Activated CD4-positive, alpha-beta T cell treated with anti-CD3 and anti-CD28 coated beads for 48 hours (primary cell): ENCODE measurements at places on chromosomes 13 and 19.

GRCh38 chr13:23767838-23768237 is 121.4 kb downstream of the MIPEP start:
- DNase-seq = no peak

DNA sequence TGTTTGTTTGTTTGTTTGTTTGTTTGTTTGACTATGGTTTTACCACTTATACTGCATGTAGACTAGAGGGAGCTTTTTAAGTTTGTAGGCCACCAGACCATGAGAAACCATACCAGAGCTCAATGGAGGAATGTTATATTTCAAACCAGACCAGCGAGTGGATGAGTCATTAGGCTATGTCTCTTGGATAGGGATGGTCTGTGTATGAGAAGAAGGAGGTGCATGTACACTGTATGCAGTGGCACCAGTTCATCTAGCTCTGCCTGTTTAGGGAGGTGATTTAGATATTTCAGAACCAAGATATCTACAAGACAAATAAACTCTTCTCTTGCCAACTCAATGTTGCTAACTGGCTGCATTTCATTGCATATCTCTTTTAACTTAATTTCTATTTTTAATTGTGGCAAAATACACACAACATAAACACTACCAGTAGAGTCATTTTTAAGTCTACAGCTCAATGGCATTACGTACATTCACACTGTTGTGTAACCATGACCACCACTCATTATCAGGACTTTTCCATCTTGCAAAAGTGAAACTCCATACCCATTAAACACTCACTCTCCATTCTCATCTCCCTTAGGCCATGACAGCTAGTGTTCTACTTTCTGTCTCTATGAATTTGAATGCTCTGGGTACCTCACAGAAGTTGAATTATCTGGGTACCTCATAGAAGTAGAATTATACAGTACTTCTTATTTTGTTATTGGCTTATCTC is 29.2 kb downstream of the SYDE1 start:
- DNase-seq = no peak

- DNase-seq = no peak
These were observed 4.9 kb downstream of the AP2A1 start for GRCh38 chr19:49771674-49772139.

DNA sequence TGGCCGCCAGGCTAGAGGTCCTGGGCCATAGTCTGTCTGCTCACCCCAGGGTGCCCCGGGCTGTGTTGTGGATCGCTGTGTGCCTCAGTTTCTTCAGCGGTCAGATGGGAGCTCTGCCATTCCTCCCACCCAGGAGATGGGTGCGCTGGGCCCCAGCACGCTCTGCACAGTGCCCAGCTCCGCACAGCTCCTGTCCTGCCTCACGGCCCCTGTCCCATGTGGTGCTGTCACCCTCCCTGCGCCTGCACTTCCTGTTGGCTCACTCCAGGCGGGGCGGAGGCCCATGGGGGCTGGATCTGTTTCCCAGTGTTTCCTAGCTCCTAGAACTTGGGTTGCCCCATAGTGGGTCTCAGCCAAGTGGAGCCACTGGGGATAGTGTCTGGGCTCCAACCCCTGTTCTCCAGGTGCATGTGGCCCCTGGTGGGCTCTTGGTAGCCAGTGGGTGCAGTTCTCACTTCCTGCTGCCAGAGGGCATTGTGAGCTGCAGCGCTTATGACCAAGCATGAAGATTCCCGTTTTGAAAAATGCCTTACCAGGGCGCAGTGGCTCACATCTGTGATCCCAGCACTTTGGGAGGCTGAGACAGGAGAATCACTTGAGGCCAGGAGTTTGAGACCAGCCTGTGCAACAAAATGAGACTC is 69.8 kb downstream of the KDM4B start:
- DNase-seq = peak; percentile 27

GRCh38 chr19:17527326-17527725 is 15.9 kb downstream of the PGLS start:
- DNase-seq = no peak

DNA sequence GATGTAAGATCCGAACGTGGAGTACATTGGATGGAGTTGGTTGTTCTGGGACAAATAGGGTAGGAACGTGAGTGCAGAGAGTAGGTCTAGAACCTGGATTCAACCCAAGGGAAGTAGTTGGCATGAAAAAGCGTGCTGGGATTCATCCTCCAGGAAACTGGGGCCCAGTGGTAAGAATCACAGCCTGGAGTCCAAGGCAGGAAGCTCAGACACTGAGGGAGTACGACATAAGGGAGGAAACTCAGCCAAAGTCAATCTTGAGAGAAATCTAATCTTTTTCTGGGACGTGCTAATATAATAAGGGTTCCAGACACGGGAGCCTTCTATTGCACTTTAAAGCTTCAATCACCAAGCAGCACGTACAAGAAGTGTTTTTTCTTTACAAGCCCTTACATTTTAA is 46.4 kb downstream of the DLEU7 start:
- no peak for DNase-seq

- DNase-seq = no peak
These were observed 386.5 kb upstream of the SPRY2 start for GRCh38 chr13:80727321-80727975.

DNA sequence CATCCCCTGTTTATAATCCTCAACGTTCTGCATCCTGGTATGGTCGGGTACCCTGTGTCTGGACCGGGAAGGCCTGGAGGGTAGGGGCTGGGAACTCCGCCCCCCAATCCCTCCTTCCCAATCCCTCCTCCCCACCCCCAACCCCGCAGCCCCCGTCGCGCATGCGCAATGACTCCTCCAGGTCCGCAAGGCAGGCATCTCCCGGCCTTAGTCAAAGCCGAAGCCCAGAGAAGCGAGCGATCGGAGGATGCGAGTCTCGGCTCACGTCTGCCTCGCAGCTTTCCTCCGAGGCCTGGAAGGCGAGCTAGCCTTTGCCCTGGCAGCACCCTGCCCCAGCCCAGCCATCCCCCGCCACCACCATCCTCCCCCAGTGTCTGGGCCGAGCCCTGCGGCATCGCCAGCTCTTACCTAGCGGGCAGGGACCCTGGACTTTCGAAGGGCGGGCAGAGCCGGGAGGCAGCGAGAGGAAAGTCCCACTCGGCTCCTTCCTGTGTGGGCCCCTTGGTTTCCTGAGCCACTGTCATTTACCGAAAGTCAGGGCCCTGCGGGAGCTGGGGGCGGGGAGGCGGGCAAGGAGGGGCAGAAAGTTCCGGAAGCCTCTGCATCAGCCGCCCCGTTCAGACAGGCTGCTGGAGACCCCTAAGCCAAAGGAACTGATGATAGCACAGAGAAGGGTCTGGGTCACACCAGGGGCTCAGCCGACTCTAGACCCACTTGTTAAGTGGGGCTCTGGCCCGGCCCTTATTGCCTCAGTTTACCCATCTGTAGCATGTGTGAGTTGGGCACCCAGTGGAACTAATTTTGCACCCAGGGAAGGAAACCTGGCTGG is at the start of gene JAK3:
JAK3 (minus strand) TSS at position 445 of the 829 bp plus-strand sequence. CDS start 3,565 bp downstream, outside the sequence.
- peak; percentile 94 for DNase-seq

DNA sequence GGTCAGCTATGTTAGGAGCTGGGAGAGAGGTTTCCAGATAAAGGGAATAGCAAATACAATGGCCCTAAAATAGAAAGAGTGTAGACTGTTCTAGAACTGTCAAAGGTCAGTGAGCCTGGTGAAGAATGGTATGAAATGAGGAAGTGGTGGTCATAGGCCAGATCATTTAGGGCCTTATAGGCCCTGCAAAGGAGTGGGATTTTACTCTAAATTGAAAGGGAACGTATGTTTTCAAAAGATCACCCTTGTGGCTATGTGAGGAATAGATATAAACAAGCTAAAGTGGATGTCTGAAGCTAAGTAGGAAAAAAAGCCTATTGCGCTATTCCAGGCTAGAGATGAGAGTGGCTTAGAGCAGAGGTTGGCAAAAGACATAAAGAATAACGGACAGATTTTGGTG is 70.7 kb upstream of the TDRD3 start:
- no peak for DNase-seq

GRCh38 chr19:34118879-34119748 is 53.2 kb upstream of the LSM14A start:
- DNase-seq = no peak

- DNase-seq = no peak
These were observed 4.9 kb upstream of the ZBTB7A start for GRCh38 chr19:4071610-4072009.

DNA sequence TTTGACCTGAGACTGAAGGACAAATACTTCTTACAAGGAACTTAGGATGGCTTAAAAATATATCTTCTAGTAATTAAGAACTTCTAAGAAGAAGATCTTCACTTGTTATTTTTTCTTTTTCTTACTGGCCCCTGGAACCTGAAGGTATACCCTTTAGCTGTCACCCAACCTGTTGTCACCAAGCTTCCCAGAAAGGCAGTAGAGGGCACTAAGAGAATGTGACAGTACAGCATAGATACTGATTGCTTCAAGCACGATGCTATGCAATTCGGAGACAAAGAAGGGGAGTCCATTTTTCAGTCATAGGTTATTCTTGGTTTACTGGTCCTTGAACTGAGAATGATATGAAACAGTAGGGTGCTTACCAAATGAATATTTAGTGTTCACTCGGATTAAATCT is 208.3 kb upstream of the PCDH9 start:
- no peak for DNase-seq

GRCh38 chr13:94864474-94864873 is 152.1 kb upstream of the SOX21 start:
- no peak for DNase-seq

- peak; percentile 91 for DNase-seq
These were observed 10.3 kb upstream of the GARIN5A start for GRCh38 chr19:50486823-50487515.

GRCh38 chr13:37878496-37878895 is 8.9 kb upstream of the TRPC4 start:
- DNase-seq = no peak

GRCh38 chr13:30910676-30911075 is 4.6 kb downstream of the MEDAG start:
- DNase-seq = no peak

- DNase-seq = peak; percentile 44
These were observed 7.7 kb upstream of the CIRBP start for GRCh38 chr19:1261538-1261797.

DNA sequence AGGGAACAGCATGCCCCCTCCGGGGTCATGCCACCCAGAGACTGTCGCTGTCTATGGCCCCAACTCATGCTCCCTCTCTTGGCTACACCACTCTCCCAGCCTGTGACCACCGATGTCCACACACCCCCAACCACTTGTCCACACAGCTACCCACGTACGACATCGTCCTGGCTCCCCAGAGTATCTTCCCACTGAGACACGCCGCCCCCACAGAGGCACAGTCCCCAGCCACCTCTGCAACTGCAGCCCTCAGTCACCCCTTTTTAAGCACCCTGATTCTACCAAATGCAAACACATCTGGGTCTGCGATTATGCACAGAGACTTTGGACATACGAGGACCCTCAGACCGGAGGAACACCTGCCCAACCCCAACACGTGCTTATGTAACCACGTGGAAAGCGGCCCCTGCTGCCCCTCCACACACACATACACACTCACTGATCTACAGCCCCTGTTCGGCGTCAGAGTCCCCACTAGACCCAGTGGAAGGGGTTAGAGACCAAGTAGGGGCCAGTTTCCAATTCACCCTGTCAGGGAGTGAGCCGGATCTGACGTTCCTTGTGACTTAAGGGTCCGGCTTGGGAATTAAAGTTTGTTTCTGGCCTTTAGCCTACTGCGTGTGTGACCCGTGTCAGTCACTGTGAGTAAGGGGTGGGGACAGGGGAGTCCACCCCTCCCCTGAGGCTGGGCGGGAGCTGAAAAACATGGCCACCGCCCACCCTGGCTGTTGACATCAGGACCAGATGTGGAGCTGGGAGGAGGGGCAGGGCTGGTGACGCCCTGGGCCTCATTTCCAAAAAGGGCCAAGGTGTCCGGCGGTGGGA is 11.9 kb upstream of the AXL start:
- DNase-seq = no peak

GRCh38 chr13:42880056-42880605 is 98.7 kb downstream of the FAM216B start:
- no peak for DNase-seq

- DNase-seq = no peak
These were observed 484.2 kb downstream of the ZNF536 start for GRCh38 chr19:30856376-30856775.

DNA sequence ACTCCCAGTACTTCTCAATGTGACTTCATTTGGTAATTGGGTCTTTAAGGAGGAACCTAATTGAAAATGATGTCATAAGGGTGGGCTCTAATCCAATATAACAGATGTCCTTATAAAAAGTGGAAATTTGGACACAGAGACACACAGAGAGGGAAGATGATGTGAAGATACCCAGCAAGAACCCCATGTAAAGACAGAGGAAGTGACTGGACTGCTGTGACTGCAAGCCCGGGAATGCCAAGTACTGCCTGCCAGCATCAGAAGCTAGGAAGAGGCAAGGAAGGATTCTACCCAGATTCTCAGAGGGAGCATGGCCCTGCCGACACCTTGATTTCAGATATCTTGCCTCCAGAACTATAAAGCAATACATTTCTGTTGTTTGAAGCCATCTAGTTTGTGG is 239.3 kb downstream of the KCTD12 start:
- DNase-seq = no peak

DNA sequence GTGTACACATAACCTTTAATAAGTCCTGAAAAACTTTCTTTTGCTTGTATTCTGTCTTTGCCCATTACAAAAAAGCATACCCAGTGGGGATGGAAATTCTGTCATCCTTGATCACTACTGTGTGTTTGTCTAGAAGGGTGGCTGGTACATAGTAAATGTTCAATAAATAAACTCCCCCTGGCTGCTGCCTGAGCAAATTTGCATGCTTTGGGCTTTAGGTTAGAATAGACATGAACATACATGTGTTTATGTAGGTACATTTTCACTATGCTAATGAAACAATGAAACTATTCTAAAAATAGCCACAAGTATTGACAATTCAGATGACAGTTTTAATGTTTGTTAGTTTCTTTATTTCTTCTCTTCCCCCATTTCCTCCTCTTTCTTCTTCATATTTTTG is 36.1 kb downstream of the TNFSF13B start:
- DNase-seq = no peak

GRCh38 chr19:2974342-2975041 is 2.9 kb upstream of the TLE6 start:
- peak; percentile 47 for DNase-seq

GRCh38 chr13:20141238-20142022 is 19.4 kb downstream of the GJA3 start:
- DNase-seq = no peak

DNA sequence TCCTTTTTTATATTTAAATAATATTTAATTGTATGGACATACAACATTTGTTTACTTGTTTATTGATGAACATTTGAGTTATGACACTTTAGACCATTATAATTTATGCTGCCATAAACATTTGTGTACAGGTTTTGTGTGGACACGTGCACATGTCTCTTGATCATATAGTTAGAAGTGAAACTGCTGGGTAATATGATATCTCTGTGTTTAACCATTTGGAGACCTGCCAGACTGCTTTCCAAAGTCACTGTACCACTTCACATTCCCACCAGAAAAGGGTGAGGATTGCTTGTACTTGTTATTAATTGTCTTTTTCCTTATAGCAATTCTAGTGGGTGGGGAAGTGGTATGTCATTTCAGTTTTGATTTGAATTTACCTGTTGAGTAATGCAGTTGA is 145.6 kb upstream of the KLHL1 start:
- no peak for DNase-seq

DNA sequence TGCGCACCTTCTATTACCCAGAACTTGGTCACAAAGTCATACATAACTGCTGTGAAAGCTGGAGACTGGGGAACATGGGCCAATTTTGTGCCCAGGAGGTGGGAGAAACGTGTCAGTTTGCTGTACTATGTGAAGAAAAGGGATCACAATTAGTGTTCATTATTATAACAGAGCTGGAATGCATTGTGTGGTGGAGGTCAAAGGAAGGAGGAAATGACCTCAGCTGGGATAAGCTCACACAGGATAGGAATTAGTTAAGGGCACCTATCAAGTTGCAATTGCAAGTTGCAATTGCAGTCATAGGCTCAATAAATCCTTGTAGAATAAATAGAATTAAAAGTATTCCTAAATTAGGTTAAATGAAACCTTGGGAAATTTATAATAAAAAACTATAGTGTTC is 103.9 kb upstream of the OBI1 start:
- no peak for DNase-seq
